Activated gamma-delta T cell treated with anti-CD3 and anti-CD28 coated beads, Interleukin-2, amount 50 U/mL, for 16 hours (primary cell): ENCODE measurements at places on chromosomes 1 and 21.

GRCh38 chr1:31805318-31805717 is 10.5 kb downstream of the SPOCD1 start:
- no peak for DNase-seq

- DNase-seq: no peak
These were observed 155.8 kb downstream of the RYR2 start for GRCh38 chr1:237197470-237198425.

DNA sequence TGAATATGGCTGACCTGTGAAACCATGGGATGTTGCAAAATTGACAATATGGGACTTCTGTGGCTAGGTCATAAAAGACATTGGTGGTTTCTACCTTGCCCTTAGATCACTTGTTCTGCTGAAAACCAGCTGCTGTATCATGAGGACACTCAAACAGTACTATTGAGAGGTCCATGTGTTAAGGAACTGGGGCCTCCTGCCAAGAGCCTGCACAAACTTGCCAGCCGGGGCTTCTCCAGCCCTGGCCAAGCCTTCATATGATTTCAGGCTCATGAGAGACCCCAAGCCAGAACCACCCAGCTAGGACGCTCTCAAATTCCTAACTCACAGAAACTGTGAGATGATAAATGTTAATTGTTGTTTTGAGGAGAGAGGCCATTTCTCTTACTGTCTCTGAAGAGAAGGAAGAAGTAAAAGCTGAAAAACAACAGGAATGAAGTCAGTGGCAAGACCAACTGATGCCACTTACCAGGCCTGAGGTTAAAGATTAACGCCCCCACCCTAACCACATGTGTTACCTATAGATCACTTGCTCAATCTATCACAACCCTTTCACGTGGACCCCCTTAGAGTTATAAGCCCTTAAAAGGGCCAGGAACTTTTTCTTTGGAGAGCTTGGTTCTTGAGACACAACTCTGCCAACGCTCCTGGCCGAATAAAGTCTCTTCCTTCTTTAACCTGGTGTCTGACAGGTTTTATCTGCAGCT is 3.9 kb upstream of the PITHD1 start:
- DNase-seq: no peak

GRCh38 chr1:37932759-37933158 is 14.1 kb downstream of the INPP5B start:
- no peak for DNase-seq

GRCh38 chr1:245201827-245202226 is 47.0 kb downstream of the KIF26B start:
- DNase-seq: no peak

DNA sequence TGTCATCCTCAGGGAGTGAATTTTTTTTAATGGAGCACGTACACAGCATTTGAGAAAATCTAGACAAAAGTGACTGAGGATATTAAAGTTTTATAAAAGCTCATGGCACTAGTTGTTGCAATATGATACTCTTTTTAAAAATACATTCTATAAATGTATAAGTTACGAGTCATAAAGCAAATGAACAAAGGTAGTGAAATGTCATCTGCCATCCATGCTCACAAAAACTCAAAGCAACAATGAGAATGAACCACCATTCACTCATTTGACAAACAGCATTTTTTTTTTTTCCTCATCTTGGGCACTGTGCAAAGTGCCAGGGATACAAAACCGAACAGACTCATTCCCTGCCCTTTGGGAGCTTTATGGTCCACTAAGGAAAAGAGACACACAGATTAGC is 38.7 kb downstream of the GPR137B start:
- no peak for DNase-seq

DNA sequence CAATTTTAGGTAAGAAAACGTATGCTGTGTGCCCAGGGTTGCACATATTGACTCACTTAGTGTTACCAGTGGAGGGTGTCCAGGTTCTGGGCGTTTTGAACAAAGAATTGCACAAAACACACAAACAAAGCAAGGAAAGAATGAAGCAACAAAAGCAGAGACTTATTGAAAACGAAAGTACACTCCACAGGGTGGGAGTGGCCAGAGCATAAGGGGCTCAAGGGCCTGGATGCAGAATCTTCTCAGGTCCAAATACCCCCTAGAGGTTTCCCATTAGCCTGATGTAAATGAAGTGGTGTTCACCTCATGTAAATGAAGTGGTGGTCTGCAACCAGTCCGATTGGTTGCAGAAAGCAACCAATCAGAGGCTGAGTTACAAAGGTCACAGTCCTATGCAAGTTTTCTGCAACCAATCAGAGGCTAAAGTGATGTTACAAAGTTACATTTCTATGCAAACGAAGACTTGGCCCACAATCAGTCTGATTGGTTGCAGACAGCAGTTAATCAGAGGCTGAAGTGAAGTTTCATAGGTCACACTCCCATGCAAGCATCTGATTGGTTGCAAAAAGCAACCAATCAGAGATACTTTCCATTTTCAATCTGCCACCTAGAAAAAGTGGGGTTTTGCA is 228.3 kb downstream of the ST6GALNAC3 start:
- DNase-seq: no peak

- DNase-seq: no peak
These were observed 15.1 kb upstream of the B3GALT5 start for GRCh38 chr21:39597595-39597994.

GRCh38 chr1:162893612-162893908 is 32.6 kb upstream of the CCDC190 start:
- no peak for DNase-seq

GRCh38 chr1:30285501-30285932 is 437.9 kb downstream of the MATN1 start:
- DNase-seq: no peak

GRCh38 chr1:185495007-185495406 is 178.0 kb upstream of the IVNS1ABP start:
- DNase-seq: no peak
